ENCODE measurements at places on chromosomes 4 and X.

- no peak for DNase-seq
These were observed 5.5 kb upstream of the DCTD start for GRCh38 chr4:182922501-182923284.

GRCh38 chrX:9352243-9352642 is 112.6 kb upstream of the TBL1X start:
- DNase-seq, result no peak

DNA sequence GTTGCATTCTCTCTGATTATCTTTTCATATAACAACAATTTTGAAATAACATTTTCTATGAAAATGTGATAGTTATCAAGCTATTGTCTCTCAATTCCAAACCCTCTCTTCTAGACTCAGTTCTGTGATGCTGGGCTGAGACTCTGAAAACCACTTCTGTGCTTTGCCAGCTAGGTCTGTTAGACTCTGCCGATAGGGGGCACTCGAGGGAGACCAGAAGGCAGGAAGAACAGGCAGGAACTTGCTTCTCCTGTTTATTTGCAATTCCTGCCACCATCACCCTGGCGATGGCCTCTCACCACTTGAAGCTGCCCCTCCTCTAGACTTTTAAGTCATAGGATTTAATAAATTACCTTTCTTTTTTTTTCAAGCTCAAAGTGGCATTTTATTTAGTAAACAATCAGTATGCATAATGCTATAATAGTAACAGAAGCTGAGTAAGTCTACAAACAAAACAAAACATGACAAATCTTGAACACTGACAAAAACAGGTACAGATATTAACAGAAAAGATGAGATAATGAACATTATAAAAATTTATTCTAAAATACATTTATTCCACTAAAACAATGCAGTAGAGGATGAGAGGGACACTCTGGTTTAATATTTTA is 49.7 kb downstream of the RASL11B start:
- peak; percentile 67 for DNase-seq

DNA sequence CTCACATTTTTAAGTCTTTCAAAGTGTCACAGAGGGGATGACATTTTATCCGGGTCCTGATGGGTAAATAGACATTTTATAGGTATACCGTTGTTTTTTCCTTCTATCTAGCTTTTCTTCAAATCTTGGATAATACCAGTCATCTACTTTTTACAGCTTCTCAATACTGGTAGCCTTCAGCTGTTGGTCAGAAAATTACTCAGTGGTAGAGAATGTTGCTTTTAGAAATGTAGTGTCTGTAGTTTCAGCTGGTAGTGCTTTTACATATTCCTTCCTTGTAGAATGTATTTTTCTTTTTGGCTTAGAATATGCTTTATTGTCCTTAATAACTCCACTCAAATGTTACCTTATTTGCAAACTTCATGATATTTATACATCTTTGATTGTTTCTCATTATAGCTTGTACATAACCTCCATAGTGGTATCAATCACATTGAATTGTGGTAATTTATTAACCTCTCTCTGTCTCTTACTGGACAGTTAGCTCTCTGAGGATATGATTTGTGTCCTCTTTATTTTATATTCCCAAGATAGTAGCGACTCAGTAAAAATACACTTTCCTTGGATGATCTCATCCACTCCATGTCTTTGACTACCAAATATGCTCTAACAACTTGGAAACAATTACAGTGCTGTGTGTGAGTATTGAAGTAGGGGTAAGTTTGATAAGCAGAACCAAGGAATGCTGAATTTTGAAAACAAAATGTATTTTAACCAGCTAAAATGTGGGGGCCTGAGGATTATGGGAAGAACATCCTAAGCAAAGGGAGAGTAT is 53.8 kb downstream of the RAP1GDS1 start:
- DNase-seq, result no peak

GRCh38 chrX:16705370-16705769 is 7.1 kb downstream of the CTPS2 start:
- no peak for DNase-seq

DNA sequence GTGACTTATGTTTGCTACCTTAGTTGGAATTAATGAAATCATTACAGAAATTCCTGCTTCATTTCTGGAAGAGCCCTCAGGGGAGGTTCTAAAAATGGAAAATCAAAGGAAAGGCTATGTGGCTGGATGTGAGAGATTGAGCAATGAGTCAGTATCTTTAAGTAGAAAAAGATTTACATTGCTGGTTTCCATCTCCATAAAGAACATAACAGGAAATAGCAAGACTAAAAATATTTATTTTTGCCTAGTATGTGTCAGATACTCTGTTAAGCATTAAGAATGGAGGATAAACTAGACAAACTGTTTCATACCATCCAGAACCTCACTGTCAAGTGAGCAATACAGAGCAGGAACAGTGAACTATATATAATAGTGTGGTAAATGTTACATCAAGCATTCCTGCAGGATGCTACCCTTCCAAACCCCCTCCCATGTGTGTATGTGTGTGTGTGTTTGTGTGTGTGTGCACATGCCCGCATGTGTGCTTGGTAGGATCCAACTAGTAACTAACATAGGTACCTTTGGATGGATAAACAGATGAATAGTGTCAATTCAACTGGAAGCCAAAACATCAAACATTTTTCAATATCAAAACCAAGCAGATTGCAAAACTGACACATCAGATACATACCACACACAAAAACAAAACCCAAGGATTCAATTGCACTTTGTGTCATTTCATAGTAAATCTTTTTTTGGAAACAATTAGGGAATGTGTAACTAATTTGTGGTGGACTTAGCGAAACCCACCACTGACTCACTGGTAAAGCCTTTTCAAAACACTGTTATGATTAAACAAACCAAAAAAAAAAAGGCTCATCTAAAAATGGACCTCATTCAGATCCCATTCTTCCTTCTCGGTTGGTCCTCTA is 223.4 kb downstream of the SHROOM3 start:
- DNase-seq, result no peak

DNA sequence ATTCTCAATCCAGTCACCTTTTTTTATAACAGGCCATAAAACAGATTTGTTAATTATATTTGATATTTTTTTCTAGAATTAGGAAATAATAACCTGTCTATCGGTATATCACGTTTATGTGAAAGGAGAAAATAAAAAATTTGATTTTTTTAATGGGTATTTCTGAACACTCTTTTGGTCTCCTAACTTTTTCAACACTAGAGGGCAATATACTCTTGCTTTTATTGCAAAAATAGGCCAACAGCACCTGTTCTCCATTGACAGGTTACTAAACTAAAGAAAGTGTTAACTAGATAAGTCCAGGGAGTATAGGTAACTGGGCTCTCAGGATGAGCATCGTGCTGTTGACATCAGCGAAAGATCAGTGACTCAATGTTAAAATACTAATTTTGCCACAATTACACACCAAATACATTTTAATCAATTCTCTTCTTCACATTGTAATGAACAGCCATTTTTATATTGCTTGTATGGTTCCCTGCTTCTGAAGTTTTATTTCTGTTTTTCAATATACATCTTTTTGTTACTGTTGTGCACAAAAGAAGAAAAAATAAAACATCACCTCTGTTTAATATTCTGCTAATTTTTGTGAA is 22.8 kb downstream of the NDST4 start:
- DNase-seq, result peak; percentile 65

DNA sequence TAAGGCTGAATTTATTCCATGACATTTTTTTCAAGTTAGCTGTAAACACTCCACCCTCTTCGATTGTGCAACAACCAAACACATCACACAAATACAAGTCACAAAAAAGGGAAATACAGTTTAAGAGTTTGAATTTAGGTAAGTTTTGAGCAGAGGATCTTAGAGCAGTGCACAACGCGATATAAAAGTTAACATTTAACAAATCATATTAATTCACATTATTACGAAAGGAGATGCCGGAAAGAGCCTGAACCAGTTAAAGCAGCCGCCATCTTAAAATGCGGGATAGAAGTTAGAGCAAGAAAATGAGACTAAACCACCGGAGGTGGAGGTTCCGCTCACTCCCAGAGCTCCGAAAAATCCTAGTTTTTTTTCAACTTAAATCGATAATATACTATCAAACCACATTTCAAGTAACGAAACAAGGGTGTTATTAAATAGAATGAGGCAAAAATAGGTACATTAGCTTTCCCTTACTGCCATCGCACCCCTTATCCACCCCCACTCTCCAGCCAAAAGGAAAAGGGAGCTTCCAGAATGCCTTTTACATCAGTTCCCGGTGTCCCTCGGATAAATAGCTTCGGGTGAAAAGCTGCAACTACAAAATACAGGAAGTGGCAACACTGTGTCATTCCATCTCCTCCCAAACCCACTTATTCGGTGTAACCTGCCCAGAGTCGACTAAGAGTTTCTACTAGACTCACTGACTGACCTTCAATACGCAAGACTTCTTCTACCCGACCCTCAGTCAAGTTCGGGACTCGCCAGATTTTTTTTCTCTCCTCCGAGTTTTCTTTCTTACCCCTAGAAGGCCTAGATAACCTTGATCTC is 1.9 kb downstream of the UBE2D3 start:
- DNase-seq, result peak; percentile 93

GRCh38 chr4:145697332-145697731 is 17.4 kb downstream of the C4orf51 start:
- DNase-seq, result no peak

GRCh38 chr4:67198727-67199126 is 346.6 kb downstream of the CENPC start:
- DNase-seq, result peak; percentile 82

- peak; percentile 93 for DNase-seq
These were observed 5.6 kb downstream of the FLNA start for GRCh38 chrX:154368630-154369448.

DNA sequence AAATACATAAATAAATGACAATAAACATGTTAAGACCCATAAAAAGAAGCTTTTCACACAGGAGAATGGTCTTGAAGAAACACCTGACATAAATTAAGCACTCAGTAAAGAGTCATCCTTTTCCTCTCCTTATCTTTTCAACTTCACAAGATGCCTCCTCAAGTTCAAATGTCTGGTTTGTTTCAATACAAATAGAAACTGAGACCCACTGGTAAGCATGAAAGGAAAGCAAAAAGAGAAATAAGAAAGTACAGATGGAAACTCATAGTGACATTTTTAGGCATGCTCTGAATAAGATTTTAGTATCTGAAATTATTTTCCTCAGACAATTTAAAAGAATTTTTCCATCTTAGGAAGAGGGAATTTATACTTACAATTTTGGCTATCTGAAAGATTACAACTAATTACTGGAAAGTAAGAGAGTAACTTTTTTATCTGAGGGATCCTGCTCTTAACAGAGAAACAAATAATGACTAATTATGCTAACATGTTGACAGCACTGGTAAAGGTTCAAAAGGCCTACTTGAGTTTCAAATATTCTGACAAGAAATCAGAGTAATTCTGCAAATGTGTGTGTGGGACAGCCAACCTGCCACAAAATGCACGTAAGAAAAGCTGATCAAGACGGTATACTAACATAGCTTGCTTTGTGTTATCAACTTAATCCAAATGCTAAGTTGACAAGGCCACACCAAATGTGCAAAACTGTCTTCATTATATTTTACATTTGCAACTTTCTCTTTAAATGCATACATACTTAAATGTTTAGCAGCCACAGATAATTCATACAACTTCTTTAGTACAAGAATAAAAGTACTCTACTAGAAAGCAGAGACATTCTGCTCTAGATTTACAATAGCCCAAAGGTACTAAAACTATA is 113.0 kb downstream of the IQCM start:
- DNase-seq, result no peak

DNA sequence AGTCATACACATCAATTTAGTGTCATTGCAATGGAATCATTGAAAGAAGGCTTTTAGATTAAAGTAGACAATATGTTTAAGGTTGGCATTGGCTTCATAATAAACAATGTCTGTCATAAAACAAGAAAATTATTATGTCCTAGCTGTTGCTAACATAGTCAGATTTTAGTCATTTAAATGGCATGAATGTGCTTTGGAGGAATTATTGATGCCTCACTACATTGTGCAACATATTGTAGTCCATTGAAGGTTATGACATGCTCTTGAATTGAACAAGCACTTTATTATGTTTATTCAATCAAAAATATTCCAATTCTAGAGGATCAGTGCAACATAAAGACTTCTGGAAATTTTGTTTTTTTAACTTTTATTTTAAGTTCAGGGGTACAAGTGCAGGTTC is 489.8 kb upstream of the AMOT start:
- DNase-seq, result no peak

GRCh38 chr4:38424151-38424871 is 239.7 kb upstream of the KLF3 start:
- no peak for DNase-seq

- DNase-seq, result no peak
These were observed 138.8 kb downstream of the DCTD start for GRCh38 chr4:182778222-182778982.

DNA sequence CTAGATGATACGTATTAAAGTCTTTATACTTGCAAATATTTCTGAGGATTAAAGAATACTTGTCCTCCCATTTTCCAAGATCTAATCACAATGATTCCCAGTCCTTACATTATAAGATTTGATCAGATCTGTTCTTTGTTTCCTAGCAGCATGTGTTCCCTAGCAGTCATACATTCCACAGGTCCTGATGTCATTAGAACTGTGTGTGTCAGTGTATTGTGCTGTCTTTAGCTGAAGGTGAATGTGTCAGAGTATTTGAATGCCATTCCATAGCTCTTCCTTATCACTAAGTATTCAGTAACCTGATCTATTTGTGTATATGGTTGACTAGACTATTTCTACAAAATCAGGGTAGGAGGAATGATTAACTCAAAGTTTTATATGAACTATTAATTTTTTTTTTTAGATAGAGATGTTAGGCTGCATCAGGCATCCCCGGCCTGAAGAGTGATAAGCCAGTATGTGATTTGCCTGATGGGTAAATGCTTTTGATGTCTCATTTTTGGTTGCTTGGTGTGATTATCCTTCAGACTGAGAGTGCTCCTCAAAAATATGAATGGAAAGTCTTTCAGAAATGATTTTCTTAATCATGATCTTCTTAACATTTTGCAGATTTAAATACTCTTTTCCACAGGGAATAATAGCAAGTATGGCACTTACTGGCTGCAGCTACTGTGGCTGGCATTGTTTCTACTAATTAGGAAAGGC is 4.4 kb downstream of the ADGRL3 start:
- DNase-seq, result peak; percentile 62

GRCh38 chr4:8664031-8664805 is 71.7 kb downstream of the CPZ start:
- no peak for DNase-seq

- DNase-seq, result peak; percentile 52
These were observed 778 bp downstream of the CASP3 start for GRCh38 chr4:184648313-184649025.

DNA sequence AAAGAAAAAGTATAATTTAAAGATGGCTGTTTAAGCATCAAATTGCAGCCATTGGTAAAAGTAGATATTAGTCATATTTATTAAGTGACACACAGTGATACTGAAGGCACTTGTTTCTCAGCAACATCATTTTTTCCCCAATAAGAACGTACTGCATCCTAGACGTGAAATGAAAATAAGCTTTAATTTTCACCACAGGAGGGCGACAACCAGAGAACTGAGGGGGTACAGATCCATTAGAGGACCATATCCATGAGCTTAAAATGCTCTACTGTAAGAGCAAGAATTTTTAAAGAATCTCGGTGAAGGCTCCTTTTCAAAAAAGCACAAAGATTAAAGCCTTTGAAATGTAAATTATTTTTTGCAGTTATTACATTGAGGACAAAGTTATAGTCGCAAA is 33.4 kb downstream of the FRG1 start:
- peak; percentile 59 for DNase-seq

- peak; percentile 66 for DNase-seq
These were observed 186.5 kb downstream of the MSL3 start for GRCh38 chrX:11944501-11944900.

Data from RKO (cell line).